SK-N-SH (cell line): ENCODE measurements at places on chromosomes 11 and 22.

- DNase-seq: no peak
Measured at GRCh38 chr11:83908298-83908856, 622.2 kb upstream of the CCDC90B start.

GRCh38 chr11:11993839-11994238 lies 14.6 kb downstream of the DKK3 start:
- peak; percentile 70 for DNase-seq

DNA sequence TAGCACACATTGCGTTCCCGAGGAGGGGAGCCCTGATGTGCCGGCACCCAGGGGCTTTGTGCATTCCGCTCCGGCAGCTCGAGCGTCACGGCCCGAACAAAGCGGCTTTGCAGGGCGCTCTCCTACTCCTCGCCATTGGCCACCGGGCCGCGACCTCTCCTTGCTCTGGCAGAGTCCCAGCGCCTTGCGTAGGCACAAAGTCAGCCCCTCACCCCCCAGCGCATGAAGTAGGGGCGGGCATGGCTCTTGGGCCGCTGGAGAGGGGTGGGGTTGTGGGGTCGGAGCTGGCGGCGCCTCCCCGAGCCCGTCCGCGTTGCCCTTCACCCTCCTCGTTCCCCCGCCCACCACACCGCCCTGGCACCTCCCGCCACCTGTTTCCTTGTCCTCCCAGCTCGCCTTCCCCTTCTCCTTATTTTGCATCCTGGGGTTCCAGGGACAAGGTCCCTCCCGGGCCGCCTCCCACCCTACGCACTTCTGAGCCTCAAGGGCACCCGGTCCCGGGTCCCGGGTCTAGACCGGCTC lies 753 bp upstream of the PPARA start:
- DNase-seq: no peak

DNA sequence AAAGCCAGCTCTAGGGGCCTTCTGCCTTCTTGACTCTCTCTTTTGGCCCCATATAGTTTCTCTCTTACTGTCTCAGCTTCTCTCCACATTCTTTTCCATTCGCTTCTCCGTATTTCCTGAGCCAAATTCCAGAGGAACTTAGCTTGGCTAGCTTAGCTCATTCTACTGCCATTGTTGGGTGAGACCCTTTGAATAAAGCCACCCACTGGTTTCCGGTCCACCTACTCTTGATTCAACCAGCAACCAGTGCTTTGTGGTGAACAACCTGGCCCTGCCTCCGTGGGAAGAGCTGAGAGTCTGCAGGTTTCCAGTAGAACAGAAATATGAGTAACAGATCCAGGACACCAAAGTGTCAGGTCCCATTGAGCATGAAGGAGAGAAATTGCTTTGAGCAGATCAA lies 81.3 kb upstream of the ARHGAP20 start:
- DNase-seq: no peak

- no peak for DNase-seq
Measured at GRCh38 chr11:35803115-35803514, 140.5 kb downstream of the TRIM44 start.

GRCh38 chr11:69035946-69036340 lies 12.8 kb upstream of the TPCN2 start:
- DNase-seq: no peak

GRCh38 chr22:20298803-20299745 lies 20.8 kb downstream of the DGCR6L start:
- DNase-seq: peak; percentile 95

GRCh38 chr11:104090767-104091166 lies 54.3 kb downstream of the DDI1 start:
- DNase-seq: no peak

- no peak for DNase-seq
Measured at GRCh38 chr11:114566276-114566675, 6.6 kb upstream of the NXPE1 start.

- peak; percentile 38 for DNase-seq
Measured at GRCh38 chr22:41619979-41620588, 759 bp downstream of the DESI1 start.

DNA sequence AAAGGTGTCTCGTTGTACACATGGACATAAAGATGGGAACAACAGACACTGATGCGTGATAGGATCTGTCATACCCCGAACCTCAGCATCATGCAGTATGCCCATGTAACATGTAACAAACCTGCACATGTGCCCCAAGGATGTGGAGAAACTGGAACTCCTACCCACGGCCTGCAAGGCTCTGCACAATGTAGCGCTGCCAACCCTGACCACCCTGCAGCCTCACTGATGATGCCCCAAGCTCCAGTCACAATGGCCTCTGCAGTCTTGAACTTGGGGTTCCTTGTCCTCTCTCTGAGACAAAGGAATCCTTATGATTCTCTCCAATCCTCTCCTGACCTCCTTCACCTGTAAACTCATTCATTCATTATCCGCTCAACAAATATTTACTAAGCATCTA lies 14.2 kb downstream of the LMO1 start:
- DNase-seq: no peak

- no peak for DNase-seq
Measured at GRCh38 chr11:8025123-8025522, 38.0 kb downstream of the EIF3F start.

- DNase-seq: no peak
Measured at GRCh38 chr22:17387356-17387755, 18.1 kb downstream of the CECR2 start.

DNA sequence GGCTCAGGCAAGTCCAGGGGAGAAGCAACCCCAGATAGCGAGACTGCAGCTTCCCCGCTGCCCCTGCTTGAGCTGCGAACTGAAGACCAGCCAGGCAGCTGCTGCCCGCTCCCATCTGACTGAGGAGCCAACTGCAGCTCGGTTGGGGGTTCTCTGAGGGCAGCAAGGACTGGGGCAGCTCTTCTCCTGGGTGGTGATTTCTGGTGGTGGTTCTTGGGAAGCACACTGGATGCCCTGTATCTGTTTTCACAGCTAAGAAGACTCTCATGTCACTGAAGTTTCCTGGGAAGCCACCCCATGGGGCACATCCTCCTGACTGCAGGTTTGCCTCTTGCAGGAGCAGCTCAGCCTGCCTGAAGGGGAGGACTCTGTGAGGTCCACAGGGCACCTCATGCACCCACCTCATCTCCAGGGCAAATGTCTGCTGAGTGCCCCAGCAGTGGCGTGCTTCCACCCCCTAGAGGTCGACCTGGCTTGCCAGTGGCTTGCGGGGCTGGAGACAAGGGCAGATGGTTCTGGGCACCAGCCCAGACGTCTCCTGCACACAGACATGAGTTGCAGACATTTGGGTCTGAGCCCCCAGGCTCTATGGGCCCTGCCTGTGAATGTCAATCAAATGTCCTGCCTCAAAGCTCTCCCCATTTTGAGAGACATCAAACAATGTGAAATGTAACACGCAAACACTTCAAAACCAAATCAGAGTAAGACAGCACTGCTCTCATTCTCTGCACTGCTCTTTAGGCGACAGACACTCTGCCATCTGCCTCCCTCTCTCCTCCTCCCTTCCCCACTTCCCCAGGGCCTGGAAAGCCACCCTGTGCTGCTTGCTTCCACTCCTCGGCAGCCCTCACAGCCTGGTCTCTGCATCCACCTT lies 800.9 kb downstream of the BRD1 start:
- peak; percentile 62 for DNase-seq

GRCh38 chr11:30710221-30710620 lies 124.1 kb upstream of the MPPED2 start:
- no peak for DNase-seq

DNA sequence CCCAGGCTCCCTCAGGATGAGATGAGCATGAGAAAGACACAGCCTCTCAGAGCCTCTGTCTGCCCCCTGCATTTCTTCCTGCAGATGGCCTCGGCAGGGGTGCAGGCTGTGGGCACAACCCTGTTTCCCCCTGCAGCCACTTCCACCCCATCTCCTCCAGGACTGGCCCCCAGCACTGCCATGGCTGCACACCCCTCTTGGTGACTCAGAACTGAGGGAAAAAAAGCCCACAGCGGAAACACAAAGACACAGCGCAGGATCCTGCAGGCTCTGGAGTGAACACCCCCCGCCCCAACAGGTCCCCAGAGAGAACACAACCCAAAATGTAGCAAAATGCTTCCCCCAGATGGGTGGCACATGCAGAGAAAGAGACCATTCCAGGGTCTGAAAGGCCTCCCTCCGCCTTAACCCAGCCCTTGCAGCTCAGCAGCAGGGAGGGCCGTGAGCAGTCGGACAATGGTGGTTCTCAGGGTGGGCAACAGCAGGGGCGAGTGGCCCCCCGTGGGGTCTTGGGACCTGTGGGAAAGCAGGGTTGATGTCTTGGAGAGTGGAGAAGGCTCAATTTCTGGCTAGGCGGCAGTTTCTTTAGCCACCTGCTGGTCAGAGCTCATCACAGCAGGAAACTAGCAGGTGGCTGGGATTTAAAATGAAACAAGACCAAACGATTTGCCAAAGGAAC lies 8.0 kb downstream of the TUBGCP6 start:
- DNase-seq: no peak

- no peak for DNase-seq
Measured at GRCh38 chr11:116840224-116840745, 2.9 kb upstream of the APOA1 start.

GRCh38 chr22:44703255-44703870 lies 1.4 kb downstream of the PRR5 start:
- DNase-seq: no peak

- peak; percentile 47 for DNase-seq
Measured at GRCh38 chr11:40292721-40293508, 1166.5 kb downstream of the LRRC4C start.

GRCh38 chr11:68135161-68135560 lies 14.0 kb upstream of the CHKA start:
- DNase-seq: no peak
